ENCODE measurements at places on chromosomes 1 and 21. TPM values are rescaled to one million over a fixed set of nuclear protein-coding genes. Genes with fewer than 3 reads are reported as not detected.
A peak's percentile ranks its signal among the peaks of the same experiment; 100 is the strongest.

DNA sequence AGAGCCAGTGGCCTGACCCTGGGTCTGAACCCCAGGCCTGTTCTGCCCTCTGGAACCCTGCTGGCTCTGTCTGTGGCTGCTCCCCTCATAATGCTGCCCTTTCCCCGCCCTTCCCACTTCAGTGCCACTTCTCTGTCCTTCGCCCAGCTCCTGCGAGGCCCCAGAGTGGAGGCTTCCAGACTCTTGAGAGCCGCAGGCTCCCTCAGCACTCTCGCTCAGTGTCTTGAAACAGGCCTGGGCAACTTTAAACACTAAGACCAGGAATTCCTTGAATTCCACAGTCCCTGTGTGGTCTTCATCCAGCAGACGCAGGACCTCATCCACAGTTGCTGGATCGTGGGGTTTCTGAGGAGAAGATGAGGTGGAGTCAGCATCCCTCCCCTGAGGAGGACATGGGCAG, 3.5 kb downstream of the CRNN start:
- no peaks in the 10 kb centered on the region for H3K36me3 ChIP-seq
- DNase-seq: peak; percentile 75
- H3K27ac ChIP-seq: no peak overlapping the region
- peaks cover 4% of the 10 kb centered on the region for H3K4me1 ChIP-seq

Gene ASPM
- total RNA-seq: 0.46 TPM

DNA sequence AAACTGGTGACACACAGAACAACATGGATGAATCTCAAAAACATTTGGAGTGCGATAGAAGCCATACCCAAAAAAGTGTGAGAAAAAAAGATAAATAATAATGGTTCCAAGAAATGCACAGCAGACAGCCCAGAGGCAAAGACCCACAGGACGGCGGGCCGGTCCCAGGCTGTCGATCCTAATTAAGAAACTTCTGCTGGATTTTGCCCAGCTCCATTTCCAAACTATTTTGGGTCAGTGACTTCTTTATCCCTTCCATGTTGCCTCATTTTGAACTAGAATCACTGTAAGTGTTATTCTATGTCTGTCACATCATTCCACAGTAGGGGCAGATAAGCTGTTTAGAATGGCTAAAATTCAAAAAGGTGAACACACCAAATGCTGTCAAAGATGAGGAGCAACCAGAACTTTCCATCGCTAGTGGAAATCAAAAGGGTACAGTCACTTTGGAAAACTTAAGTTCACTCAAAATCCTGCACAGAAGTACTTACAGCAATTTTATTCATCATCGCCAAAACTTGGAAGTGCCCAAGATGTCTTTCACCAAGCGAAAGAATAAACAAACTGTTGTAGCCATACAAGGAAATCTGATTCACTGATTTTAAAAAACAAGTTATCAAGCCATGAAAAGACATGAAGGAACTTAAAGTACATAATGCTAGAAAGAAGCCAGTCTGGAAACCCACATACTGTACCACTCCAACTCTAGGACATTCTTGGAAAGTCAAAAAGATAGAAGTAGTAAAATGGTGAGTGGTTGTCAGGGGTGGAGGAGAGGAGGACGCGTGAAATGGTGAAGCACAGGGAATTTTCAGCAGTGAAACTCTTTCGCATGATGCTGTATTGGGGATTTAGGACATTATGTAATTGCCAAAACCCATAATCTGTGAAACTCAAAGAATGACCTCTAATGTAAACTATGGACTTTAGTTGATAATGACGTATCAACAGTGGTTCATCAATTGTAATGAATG, 7.5 kb downstream of the NBPF1 start:
- H3K27ac ChIP-seq: no peak overlapping the region
- no peaks in the 10 kb centered on the region for H3K27me3 ChIP-seq
- no peak for DNase-seq
- H3K4me3 ChIP-seq: no peak overlapping the region

DNA sequence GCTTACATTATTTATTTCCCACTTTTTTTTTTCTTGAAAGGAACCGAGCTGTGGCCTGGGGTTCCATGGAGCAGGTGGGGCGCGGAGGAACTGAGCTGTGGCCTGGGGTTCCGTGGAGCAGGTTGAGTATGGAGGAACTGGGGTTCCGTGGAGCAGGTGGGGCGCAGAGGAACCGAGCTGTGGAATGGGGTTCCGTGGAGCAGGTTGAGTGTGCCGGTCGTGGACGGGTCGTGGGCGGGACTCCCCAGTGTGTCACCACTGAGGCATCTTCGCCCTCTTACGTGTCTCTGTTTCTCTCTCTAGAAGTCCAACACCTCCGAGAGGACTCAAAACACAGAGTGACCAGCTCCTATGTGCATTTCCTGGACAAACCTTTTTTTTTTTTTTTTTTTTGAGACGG, 1.2 kb upstream of the SCNN1D start:
- no peak overlapping the region for H3K27ac ChIP-seq
- DNase-seq: no peak
- H3K4me3 ChIP-seq: no peak overlapping the region
- H3K36me3 ChIP-seq: no peaks in the 10 kb centered on the region

Gene CD1C
- 6.7 TPM for total RNA-seq

- no peaks in the 10 kb centered on the region for H3K4me1 ChIP-seq
- no peak for DNase-seq
- H3K36me3 ChIP-seq: no peaks in the 10 kb centered on the region
- H3K27ac ChIP-seq: no peak overlapping the region
Measured at GRCh38 chr1:3336641-3337630, 117.5 kb upstream of the ARHGEF16 start.

Gene OR2AK2
- total RNA-seq: not detected
